Naive thymus-derived CD8-positive, alpha-beta T cell (primary cell): ENCODE measurements at places on chromosomes 2 and 18.
A peak's percentile ranks its signal among the peaks of the same experiment; 100 is the strongest.

DNA sequence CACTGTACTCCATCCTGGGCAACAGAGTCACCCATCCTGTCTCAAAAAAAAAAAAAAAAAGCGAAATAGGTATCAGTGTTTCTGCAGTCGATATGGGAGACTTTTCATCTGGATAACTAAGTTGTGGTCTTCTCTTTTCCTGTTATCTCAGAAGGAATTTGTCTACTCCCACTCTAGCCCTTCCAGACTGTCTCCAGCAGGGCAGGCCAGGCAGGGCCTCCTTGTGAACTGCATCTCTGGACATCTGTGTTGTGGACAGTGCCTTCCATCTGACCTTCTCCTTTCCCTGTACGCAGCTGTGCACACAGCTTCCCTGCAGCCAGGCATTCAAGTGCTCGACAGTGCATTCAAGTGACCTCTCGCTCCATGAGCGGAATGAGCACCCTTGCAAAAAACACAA is 110.2 kb downstream of the CABLES1 start:
- no peak overlapping the region for H3K4me3 ChIP-seq
- peaks cover 5% of the 10 kb centered on the region for H3K4me1 ChIP-seq
- DNase-seq: no peak
- no peaks in the 10 kb centered on the region for H3K36me3 ChIP-seq
- H3K27me3 ChIP-seq: no peaks in the 10 kb centered on the region

GRCh38 chr2:240155048-240155744 is 14.7 kb upstream of the OTOS start:
- no peak for DNase-seq
- H3K27ac ChIP-seq: no peak overlapping the region
- H3K4me1 ChIP-seq: peaks cover under 1% of the 10 kb centered on the region
- peaks cover 22% of the 10 kb centered on the region for H3K27me3 ChIP-seq

DNA sequence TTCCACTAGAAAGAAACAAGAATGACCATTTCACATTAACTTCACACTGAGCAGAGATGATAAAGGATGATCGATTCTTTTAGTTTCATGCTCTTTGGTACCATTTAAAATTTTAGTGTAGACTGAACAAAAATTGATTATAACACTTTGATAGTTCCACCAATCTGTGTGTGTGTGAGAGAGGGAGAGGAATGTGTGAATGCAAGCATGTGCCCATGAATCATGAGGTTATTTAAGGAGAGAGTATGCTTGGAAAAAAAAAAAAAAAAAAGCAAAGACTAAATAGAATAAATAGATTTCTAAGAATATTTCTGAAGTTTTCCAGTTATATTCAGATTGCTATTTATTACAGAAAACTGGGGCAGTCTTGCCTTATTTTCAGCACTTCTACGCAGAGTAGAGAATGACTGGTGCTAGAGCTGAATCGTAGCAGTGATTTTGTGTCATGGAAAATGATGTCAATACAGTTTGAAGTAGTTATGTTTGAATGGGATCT is 900.8 kb downstream of the SLC4A3 start:
- H3K36me3 ChIP-seq: peaks cover 5% of the 10 kb centered on the region
- no peak overlapping the region for H3K4me3 ChIP-seq
- H3K27ac ChIP-seq: no peak overlapping the region
- no peaks in the 10 kb centered on the region for H3K4me1 ChIP-seq
- H3K27me3 ChIP-seq: no peaks in the 10 kb centered on the region
- no peak for DNase-seq

DNA sequence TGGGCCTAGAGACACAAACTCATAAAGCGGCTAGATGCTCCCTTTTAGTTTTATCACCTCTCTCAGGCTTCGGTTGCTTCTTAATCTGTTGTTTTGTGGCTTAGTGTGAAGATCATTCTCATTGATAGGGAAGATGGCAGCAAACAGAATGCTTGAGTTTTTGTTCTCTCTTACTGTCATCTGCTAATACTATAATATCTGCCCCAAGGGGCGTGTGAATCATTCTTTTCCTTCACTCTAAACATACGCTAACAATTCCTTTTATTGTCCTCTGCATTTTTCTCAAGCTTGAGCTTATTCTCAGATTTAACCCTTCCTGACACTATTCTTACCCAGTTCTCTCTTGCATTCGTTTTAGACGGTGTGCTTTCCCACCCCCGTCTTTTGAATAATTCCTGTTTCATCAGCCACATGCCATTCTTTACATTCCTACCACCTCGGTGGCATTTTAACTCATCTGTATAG is 323.9 kb upstream of the NRP2 start:
- no peaks in the 10 kb centered on the region for H3K36me3 ChIP-seq
- DNase-seq: no peak
- H3K27ac ChIP-seq: no peak overlapping the region
- H3K4me3 ChIP-seq: no peak overlapping the region
- H3K4me1 ChIP-seq: no peaks in the 10 kb centered on the region

DNA sequence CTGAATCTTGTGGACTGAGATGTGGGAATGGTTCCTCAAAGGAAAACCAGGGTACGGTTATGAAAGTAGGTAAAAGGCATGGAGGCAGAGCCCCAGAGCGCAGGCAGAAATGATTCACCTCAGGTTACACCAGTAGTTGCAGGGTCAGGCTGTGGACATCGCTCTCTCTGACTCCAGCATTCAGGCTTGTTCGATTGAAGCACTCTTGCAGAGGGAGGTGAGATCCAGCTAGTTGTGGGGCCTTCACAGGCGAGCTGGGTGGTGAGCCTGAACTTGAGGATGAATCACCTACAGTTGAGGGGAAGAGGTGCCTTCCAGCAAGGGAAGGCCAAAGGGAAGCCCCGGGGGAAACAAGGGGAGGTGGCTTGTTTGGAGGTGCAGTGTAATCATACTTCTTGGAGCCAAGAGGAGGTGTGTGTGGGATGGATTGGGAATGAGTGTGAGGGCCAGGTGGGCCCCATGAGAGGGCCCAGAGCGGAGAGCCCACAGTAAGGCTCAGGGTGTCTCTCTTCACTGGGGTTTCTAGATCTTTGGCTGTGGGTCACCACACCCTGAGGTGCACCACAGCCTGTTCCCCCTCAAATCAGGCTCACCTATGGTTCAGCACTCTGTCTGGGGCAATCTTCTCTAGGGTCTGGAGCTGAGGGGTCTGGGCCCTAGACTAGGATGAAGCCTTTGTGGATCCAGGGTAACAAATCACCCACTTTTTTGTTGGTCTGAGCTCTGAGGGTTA is 48.5 kb upstream of the MCFD2 start:
- no peak overlapping the region for H3K4me3 ChIP-seq
- no peaks in the 10 kb centered on the region for H3K27me3 ChIP-seq
- DNase-seq: no peak

DNA sequence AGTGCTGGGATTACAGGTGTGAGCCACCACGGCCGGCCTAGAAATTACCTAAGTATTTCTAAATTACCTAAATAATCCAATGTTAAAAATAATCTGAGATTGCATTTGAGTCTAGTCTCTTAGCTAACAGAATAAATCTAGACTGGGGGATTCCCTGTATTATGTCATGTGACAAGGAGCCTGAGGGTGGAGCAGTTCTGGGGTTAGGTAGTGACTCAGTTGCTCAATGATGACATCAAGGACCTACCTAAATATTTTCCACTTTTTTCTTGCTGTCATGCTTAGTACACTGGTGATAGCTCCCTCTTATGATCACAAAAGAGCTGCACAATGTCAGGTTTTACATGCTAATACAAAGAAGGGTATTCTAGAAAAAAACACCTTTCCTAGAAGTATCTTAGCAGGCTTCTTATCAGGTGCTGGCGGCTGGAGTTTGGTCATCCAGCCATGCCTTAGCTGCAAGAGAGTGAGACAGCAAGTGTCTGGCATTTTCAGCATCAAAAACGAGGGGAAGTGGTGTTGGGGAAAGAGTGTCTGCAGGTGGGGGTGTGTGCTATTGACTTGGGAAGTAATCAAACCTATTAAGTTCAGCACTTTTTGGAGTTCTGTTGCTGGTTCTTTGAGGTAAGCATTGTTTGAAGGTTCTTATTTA is 17.5 kb upstream of the CEP192 start:
- peaks cover 71% of the 10 kb centered on the region for H3K36me3 ChIP-seq
- H3K4me3 ChIP-seq: no peak overlapping the region
- no peaks in the 10 kb centered on the region for H3K27me3 ChIP-seq
- no peak for DNase-seq
- no peaks in the 10 kb centered on the region for H3K4me1 ChIP-seq
- H3K27ac ChIP-seq: peak overlapping the region; percentile 0

DNA sequence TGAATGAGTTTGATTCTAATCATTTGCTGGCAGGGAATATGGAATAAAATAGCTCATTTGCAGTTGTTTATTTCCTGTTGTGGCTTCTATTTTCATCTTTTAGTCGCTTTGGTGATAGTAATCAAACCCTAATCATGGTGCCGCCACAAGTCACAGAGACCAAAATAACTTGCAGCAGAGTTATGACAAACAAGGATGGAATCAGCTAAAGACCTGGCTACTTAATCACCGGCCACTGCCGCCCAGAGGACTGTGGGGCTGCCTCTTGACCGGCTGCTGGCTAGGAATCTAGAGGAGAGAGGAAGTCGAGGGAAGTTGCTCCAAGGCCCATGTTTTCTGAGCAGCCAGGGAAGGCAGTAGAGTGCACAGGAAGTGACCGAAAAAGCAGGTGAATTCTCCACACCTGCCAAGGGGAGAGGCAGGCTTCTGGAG is 5.1 kb upstream of the SMAD7 start:
- no peak for DNase-seq
- peaks cover 17% of the 10 kb centered on the region for H3K4me1 ChIP-seq
- no peak overlapping the region for H3K27ac ChIP-seq
- no peaks in the 10 kb centered on the region for H3K27me3 ChIP-seq
- no peaks in the 10 kb centered on the region for H3K36me3 ChIP-seq

DNA sequence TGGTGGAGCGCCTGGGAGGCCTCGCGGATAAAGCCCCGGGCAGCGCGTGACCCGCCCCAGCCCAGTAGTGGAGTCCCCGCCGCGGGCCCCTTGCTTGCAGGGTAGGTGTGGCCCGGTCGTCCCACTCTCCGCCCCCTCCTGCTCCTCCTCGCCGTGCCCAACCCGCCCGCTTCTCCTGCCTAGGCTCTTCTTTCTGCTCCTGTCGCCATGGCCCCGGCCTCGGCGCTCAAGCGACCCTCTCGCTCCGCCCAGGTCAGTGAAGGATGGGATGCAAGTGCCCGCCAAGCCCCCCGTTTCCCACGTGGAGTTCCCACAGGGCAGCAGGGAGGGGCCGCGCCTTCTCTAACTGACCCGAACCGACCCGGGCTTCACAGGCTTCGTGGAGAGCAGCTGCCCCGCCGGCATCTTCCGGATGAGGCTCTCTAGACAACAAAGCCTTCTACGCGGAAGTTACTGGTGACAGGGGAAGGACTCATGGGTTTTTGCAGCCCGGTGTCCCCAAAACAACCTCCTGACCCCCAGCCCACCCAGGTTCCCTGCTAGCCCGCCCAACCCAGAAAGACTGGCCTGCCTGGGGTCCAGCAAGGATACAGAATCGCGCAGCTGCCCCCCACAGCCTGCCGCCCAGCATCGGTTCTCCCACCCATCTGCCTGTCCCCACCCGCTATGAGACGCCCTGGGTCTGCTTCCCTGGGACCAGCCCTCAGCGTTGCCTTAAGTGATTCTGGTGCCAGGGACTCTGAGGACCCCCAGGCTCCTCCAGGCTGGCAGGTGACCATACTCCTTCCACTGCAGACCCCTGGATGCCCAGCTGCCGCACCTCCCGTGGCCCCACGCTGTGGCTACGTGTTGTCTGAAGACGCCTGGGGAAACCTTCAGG is 32.8 kb downstream of the TTC32 start:
- peak overlapping the region; percentile 95 for H3K27ac ChIP-seq
- H3K27me3 ChIP-seq: no peaks in the 10 kb centered on the region
- peak overlapping the region; percentile 95 for H3K4me3 ChIP-seq
- peaks cover 47% of the 10 kb centered on the region for H3K4me1 ChIP-seq
- peaks cover 29% of the 10 kb centered on the region for H3K36me3 ChIP-seq
- DNase-seq: peak; percentile 83

DNA sequence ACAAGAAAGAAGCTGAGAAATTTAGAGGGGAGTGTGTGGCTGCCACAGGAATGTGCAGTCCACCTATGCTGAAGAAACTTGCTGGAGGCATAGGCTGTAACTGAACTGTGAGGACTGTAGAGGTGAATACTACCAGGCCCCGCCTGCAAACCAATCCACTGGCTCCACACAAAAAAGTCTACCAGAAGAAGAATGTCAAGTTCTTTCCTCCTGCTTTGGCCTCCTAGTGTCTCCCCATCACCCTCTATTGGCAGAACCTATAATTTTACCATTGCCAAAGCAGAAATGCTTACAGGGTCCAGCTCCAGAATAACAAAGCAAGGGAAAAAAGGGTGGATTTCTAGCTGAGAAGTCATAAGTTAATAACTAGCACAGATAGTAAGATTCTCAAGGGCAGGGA is 5.9 kb upstream of the ATP5MC3 start:
- peaks cover 22% of the 10 kb centered on the region for H3K27me3 ChIP-seq
- no peak overlapping the region for H3K4me3 ChIP-seq
- H3K4me1 ChIP-seq: peaks cover 2% of the 10 kb centered on the region
- DNase-seq: no peak
- peaks cover 4% of the 10 kb centered on the region for H3K36me3 ChIP-seq

DNA sequence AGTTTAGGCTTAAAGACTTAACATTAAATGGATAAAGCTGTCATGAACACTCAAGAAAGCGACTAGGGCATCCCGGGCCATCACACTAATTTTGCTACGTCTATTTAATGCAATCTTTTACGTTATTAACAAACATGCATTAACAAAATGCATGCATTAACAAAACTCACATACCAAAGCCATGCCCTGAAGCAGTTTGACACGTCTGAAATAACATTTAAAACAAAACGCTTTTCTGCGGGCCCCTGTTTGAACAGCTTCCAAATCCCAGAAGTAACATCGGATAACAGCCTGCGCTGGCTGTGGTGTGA is 458 bp downstream of the B4GALT6 start:
- no peak overlapping the region for H3K27ac ChIP-seq
- H3K4me3 ChIP-seq: peak overlapping the region; percentile 91
- peaks cover 36% of the 10 kb centered on the region for H3K27me3 ChIP-seq
- no peak for DNase-seq
- no peaks in the 10 kb centered on the region for H3K36me3 ChIP-seq
- peaks cover 7% of the 10 kb centered on the region for H3K4me1 ChIP-seq

- DNase-seq: no peak
- no peak overlapping the region for H3K27ac ChIP-seq
- H3K4me3 ChIP-seq: no peak overlapping the region
- H3K4me1 ChIP-seq: no peaks in the 10 kb centered on the region
These were observed 173.1 kb downstream of the RNF152 start for GRCh38 chr18:61719671-61720070.
